ENCODE measurements at places on chromosomes 13 and 19.

- no peak for DNase-seq
Measured at GRCh38 chr13:61592489-61592888, 176.8 kb upstream of the PCDH20 start.

GRCh38 chr13:112905619-112905989 is 63.4 kb upstream of the MCF2L start:
- no peak for DNase-seq

DNA sequence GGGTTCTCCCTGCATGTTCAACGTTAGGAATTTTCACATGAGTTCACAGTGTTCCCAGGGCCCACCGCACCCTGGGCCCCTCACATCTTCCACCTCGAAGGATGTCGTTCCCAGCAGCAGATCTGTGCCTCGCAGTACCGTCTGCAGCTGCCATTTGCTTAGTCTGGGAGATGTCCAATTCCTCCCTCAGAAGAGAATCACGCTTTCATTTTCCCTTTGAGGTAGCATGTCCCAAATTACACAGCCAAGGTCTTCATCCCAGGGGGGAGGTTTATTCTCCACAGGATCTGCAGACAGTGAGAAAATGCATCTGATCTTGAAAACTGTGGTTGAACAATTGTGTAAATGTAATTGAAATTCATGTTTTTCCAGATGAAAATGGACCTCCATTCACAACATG is 150.2 kb downstream of the DCT start:
- no peak for DNase-seq

GRCh38 chr19:58380037-58380661 is 681 bp downstream of the ZNF837 start:
- DNase-seq: no peak

GRCh38 chr13:52128714-52129700 is at the start of gene NEK5:
NEK5 (minus strand) TSS chr13:52129073; CDS start chr13:52127482, 1,591 bp downstream.
- DNase-seq: peak; percentile 25

GRCh38 chr19:7640803-7641202 is 3.9 kb downstream of the STXBP2 start:
- no peak for DNase-seq

GRCh38 chr13:30759748-30760147 is 24.4 kb downstream of the ALOX5AP start:
- DNase-seq: no peak

Measured in activated T-helper 1 cell treated with Interleukin-2 at 50 U/mL for 16 hours (primary cell).